ENCODE measurements at places on chromosomes 3 and 15.

DNA sequence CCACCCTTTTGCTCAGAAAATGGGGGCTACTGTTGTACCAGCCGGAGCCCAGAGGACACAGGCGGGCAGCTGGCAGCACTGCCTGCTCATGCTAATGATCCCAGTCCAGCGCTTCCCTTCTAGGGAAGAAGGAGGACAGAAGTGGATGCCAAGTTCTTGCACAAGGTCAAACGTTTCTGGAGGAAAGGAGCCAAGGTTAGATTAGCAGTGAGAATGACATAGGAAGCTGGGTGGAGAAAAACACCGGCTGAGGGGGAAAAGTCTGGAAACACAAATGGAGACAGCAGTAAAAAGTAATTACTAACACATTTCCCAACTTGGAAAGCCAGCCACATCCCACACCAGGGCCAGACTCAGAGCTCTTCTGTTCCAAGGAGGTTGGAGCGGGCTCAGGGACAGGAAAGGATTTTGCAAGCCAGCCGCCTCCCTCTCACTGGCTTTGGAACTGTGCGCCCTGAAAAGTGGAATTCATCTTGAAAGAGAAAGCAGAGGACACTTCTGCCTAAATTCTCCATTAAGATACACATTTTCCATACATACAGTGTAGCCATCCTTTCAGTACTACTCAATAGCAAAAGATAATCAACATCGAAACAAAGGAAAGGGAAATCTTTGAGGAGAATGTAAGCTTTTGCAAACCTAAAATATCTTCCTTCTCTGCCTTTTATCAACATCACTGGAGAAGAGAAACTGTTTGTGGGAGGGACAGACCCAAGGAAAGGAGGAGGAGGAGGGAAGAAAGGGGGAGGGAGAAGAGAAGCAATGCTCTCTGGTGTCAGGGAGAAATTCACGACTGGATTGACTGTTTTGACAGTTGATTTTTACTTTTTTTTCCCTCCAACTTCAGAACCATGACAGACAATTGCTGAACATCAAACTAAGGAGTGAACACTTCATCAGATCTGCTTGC, 133.6 kb downstream of the CD47 start:
- DNase-seq = no peak

- no peak for DNase-seq
Measured at GRCh38 chr3:35598804-35599203, 40.5 kb upstream of the ARPP21 start.

DNA sequence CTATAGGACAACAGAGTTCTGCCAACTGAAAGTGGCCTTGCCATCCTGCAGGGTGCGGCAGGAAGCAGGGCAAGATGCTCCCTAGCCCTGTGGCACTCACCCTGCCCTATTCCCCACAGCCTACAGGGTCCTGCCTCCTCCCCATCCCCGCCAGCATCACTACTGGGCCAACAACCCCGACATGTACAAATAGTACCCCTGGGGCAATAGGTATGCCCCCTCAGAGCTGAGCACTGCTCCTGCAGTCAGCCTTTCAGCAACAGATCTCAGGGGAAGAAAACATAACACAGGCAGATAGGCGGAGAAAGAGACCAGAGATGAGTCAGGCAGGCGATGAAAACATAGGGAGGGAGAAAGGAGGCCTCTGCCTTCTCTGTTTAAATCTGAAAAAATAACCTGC, 74.7 kb downstream of the XXYLT1 start:
- DNase-seq = no peak

DNA sequence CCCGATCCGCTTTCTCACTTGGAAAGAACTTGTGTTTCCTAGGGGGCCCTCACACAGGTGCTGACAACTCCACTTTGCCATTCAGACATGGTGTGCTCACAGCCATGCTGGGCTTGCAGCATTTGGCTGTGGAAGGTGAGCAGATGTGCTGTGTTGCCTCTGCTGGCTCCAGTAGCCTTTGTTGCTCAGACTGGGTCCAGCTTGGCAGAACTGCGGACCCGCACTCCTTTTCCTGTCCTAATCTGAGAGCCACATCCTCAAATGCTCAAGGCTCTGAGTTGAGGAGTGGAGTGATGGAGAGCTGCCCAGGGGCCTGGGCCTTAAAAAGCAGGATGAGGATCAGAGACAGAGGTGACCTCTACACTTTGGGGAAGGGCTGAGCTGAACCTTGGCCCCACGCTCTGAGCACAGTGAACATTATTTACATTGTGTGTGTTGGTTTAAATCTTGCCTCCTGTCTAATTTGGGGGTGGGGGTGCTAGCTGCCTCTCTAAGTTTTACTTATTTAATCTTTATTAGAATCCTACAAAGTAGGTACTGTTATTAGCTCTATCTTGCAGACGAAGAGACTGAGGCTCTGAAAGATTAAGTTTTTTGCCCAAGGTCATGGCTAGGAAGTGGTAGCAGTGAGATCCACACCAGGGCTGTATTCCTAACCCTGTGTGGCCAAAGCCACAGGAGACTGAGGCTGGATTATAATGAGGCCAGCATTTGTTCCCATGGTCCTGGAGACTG, 17.2 kb downstream of the ACOX2 start:
- no peak for DNase-seq

DNA sequence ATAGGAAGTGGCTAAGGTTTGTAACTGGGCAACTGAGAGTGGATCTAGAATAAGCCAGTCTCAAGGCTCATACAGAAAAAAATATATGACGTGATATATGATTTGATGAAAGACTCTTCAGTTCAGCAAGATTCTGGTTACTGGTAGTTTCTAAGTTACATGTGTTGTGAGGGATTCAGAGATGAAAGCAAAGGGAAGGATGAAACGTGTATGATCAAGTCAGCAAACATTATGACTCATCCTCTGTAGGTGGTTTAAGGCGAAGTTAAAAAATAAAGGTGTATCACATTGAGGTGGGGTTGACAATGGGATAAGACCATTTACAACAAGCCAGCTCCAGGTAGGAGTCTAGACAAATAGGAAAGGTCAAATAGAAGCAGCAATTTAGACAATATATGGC, 16.2 kb downstream of the TERC start:
- no peak for DNase-seq
